ENCODE measurements at places on chromosomes 3 and 15.

DNA sequence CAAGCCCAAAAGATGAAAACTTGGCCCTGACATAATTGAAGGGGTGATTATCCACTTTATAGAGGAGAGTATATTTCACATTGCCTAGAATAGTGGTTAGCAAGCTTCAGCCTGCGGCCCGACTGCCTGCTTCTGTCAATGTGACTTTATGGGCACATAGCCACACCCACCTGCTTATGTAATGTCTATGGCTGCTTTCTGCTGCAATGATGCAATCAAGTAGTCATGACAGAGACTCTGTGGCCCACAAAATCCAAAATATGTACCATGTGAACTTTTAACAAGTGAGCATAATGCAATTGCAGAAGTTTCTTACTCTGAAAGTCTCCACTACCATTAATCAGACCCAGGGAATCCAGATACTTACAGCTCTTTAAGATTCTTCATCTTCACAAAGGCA lies 103.1 kb downstream of the LRIG1 start:
- DNase-seq: no peak

DNA sequence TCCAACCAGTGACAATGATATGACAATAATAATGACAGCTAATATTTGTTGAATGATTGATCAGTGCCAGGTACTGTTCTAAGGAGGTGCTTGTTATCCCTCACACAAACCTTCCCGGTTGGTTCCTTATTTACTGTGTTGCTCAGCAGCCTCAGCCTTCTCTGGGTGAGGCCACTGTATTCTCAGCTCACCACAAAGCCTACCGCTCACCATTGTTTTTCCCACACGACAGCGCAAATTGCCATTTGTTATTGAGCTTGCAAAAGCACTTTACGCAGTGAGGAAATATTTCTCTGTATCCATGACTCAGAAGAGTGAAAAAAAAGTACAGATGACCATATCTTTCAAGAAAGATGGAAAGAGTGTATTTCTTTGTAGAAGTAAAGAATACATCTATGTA lies 49.5 kb upstream of the PDZRN3 start:
- DNase-seq: no peak

- DNase-seq: no peak
These were observed 107.6 kb downstream of the IL20RB start for GRCh38 chr3:137065381-137065780.

DNA sequence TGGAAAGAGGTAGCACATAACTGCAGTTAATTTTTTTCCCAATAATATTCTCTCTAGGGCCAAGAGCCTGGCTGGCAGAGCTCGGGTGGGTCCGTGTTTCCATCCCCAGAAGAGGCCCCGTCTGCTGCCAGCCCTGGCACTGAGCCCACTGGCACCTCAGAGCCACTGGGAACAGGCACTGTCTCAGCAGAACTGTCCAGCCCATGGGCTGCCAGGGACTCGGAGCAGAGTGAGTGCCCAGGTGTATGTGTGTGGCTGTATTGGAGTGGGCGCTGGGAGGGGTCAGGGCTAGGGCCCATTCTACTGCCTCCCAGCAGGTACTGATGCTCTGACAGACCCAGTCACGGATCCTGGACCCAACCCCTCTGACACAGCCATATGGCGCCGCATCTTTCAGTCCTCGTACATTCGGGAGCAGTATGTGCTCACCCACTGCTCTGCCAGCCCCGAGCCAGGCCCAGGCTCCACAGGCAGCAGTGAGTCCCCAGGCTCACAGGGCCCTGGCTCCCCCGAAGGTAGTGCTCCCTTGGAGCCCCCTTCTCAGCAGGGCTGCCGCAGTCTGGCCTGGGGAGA lies 8.9 kb downstream of the VWA5B2 start:
- DNase-seq: no peak

GRCh38 chr3:141529256-141529655 lies 42.4 kb downstream of the RASA2 start:
- no peak for DNase-seq

DNA sequence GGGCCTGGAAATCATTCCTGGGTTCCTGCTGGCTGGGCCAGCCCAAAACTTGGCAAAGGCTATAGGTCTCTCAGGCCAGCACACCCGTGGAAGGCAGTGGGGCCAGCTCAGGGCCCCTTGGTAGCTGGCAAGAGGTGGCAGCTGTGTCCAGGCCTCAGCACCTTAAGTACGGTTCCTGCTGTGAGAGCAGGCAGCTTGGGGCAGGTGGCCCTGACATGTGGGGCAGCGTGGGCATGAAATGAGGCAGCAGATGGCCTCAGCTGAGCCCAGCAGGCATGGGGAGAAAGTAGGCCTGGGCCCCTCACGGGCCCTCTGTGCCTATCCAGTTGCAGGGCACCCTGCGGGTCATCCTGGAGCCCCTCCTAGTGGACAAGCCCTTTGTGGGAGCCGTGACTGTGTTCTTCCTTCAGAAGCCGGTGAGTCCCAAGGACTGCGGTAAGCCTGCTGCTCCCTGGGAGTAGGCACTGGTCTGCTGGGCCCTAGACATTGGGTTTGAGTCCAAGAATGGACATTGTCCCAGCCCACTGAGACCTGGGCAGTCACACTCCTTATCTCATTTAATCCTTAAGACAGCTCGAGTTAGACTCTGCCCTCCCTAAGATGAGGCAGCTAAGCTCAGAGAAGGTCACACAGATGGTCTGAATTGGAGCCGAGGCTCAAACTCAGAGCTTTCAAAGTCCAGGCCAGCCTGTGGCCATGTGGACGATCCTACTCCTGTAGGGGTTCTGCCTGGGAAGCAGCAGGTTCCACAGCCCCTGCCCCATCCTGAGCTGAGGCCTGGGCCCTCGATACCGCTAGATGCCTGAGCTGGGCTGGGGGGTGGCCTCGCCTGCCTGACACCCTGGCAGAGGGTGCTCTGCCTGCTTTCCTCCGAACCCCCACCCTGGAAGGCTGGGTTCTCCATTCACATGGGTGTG lies 25.5 kb downstream of the ESYT3 start:
- no peak for DNase-seq

DNA sequence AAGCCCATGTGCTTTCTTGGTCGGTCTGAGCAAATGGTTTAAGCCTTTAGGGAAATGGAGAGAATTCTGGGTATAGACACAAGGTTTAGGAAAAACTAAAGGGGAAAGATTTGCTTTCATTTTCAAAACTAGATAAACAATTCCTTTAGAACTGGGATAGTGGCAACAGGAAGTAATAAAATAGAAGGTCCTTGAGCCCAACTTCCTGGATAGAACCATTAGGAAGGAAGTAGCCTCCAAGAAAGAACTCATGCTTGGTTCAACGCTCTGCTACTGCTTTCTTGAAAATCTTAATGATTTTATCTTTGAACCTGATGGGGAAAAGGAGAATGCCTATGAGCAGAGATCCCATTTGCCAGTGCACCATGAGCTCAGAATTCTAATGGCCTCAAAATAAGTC lies 147.0 kb upstream of the THRB start:
- no peak for DNase-seq

DNA sequence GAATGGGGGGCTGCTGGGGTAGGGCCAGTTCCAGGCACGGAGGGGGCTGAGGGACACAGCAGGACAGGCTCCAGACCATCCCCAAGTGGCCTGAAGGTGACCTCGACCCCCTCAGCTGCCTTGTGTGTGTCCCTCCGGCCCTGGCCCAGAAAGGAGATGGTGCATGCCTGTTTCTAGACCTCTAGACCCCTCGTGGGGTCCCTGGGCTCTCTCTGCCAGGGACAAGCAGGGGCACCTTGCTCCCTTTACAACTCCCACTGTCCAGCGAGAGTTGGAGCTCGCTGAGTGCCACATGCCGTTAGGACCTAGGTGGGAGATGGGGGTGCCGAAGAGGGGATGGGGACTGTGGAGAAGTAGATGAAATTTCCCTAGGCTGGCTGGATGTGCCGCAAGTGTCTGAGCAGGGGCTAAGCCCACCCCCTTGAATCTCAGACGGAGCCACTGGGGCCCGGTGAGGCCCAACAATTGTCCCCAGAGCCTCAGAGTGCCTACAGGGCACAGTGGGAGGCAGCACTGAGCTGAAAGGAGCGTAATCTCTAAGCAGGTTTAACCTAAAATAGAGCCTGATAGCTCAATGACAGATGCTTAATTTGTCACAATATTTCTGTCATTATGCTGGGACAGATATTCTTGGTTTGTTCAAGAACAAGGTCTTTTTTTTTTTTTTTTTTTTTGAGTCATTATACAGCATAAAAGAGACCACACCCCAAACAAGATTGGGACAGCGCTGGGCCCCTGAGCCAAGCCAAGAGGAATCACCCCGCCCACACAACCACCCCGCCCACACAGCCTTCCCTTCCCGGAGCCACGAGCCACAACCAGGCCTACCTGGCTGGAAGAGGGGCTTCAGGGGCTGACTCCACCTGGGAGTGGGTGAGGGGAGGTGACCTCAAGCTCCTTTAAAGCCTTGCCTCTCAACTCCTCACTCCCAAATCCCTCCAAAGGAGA lies 23.6 kb upstream of the KLF13 start:
- DNase-seq: no peak

All from kidney epithelial cell (primary cell).